ENCODE measurements at places on chromosomes 2 and 18.

DNA sequence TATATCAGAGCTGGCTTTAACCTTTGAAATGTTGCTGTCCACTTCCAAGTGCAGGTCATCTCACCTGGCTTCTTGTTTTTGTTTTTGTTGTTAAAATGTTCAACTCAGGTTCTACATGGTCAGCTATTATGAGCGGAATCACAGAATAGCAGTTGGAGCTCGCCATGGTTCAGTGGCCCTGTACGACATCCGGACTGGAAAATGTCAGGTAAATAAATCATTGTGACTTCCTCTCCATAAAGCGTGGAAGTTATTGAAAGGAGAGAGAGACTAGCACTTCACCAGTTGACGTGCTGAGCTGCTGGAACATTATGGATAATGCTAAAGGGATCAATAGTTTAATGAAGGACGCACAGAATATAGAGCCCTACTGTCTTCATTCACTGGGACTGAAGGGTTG is 184.6 kb upstream of the BOD1L2 start:
- DNase-seq = no peak

DNA sequence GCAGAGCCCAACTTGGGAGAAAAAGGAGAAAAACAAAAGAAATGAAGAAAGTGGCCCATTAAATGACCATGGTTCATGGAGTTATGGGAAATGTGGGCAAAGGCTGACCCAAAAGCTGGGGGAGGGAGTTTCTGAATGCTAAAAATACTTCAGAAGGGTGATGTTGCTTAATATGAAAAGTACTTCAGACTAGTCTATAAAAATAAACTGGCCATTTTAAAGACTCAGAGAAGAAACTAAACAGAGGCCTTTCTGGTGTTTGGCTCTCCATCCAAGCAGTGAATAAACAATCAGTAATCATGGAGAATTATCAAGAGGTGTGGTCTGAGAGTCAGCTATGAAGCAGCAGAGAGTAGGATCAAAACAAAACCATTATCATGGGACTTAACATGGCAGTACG is 160.8 kb upstream of the MAPRE2 start:
- no peak for DNase-seq

- no peak for DNase-seq
These were observed 32.3 kb upstream of the REG3A start for GRCh38 chr2:79191816-79192215.

DNA sequence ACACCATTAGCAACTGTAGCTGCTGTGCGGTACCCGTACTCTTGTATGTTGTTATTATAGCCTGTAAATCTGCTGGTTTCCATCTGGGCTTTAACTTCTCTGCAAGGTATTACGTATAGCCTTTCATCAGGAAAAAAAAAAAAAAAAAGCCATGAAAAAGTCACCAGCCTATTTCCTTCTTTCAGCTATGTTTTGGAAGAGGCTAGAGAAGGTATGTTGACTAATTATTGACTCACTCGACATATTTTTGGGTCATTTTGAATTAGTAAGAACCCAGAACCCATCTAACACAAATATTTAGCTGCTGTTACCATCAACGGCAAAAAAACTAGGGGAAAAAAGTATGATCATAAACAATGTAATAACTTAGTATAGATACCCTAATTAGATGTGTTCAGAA is 1395.6 kb downstream of the SUCLG1 start:
- no peak for DNase-seq

- no peak for DNase-seq
These were observed 332.2 kb downstream of the ZNF516 start for GRCh38 chr18:76162886-76163285.

DNA sequence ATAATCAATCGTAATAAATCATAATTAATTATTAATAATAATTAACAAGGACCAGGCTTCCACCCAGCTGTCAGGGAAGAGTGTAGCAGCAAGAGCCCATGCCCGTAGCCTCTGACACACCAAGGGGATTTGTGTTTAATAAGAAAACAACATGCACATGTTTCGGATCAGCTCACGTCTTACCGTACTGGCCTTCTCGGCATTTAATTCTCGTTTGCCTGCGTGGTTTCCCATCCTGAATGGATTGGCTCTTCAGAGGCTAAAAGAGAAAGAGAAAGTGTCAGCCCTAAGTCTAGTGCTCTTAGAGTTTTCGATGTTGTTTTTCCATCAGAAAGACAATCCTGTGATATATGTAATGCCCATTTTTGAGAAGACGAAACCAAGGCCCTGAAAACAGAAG is 27.6 kb downstream of the MBP start:
- no peak for DNase-seq

DNA sequence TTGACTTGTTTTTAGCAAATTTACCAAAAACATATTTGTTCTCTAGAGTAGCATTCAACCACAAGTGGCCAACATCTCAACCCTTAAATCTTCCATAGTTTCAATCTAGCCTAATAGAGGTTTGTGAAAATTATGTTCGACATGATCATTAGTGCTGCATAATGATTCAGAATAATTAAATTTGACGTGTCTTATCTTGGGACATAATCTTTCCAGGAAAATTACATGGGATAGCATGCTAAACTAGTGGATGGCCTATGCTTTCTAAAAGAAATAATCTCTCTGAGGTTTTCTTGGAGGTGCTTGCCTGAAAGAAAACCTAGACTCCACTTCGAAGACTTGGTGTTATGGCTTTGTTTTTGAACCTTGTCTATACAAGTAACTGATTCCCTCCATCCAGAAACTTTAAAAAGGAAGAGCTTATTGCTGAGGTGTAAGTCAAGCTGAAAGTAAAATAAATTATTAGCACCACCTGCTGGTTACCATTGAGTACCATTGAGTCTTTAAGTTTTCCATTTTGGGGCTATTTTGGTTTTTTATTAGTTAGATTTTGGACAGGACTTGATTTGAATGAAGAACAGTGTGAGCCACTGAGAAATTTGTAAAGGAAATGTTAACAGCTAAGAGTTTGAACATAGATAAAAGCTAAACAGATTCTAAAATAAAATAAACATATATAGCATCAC is 32.7 kb downstream of the COX7A2L start:
- no peak for DNase-seq

- DNase-seq = no peak
These were observed 34.7 kb downstream of the NPPC start for GRCh38 chr2:231891514-231891905.

DNA sequence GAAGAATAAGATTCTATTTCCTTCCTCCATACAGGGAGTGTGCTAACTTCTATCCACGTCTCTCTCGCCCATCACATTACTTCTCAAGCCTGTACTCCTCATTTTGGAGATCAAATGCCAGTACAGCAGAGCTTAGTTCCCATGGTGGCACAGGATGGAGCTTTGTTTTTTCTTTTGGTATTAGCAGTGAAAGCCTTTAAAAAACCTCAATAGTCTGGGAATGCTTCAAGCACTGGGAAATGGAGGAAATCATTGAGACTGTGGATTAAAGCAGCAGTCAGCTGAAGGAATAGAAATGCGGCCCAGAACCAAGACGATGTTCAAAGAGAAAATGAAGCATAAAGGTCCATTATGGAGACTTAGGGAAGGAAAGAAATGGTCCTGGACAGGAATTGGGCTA is 102.3 kb downstream of the NRXN1 start:
- DNase-seq = no peak

- DNase-seq = no peak
These were observed 67.1 kb upstream of the PXDN start for GRCh38 chr2:1811258-1811970.

DNA sequence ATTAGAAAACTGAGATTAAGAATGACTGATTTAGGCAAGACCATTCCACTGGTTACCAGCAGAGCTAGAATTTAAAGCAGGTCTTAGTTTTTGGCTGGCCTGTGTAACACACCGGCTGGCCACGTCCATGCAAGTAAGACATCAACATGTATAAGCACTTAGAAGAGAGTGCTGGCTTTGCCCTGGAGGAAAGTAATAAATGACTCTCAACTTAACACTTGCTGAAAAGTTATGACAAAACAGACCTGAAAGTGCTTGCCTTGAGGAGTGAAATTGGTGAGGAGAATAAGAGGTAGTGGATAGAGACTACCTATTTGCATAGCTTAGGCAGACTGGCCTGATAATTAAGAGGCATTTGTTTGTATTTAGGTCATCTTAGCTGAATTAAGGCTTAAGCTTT is 165.7 kb upstream of the KCNJ3 start:
- DNase-seq = no peak

- DNase-seq = no peak
These were observed 381.8 kb downstream of the MTX2 start for GRCh38 chr2:176650838-176651555.

GRCh38 chr2:99708231-99708630 is 218.4 kb upstream of the REV1 start:
- DNase-seq = peak; percentile 68

- DNase-seq = peak; percentile 30
These were observed 409.2 kb upstream of the TCF4 start for GRCh38 chr18:55997151-55997561.

DNA sequence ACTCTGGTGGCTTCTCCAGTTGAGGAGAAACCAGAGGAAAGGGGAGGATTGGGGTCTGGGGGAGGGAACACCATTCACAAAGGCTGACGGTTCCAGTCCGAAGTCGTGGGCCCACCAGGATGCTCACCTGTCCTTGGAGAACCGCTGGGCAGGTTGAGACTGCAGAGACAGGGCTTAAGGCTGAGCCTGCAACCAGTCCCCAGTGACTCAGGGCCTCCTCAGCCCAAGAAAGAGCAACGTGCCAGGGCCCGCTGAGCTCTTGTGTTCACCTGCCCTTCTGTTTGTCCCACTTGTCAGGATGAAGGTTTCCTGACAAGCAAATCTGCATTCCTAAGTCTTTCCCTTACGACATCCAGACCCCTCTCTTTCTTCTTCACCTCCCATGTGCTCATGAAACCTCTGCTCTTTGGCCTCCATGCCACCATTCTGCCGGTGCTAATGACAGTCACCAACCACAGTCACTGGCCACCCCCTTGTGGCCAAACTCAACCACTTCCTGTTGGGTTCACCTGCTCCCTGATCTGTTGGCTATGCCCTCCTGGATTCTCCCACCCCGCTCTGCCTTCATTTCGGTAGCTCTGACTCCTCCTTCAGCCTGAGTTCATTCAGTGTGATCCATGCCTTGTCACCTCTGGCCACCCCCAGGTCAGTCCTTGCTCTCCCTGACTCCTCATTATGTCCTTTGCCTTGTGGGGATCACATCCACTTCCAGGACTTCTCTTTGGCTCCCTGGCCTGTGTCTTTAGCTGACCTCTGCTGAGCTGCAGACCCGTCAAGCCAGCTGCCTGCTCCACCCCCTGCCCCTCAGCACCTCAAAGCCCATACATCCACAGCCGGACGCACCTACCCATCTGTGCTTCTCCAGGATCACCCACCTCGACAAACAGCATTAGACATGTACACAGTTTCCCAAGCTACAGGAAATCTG is 17.6 kb downstream of the EMX1 start:
- no peak for DNase-seq

DNA sequence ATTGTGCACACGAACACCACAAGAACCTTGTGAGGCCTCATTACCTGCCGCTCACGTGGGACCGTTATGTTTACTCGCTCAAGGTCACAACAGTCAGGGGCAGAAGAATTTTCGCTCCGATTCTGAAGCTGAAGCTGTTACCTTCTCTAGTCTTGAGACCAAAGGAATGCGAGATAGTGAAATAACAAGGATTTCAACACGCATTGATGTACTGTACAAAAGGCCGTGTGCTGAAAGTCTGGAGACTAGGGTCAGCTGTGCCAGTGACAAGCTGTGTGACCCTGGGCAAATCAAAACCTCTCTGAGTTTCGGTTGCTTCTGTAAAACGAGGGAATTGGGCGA is 583 bp downstream of the NEMP2 start:
- no peak for DNase-seq

DNA sequence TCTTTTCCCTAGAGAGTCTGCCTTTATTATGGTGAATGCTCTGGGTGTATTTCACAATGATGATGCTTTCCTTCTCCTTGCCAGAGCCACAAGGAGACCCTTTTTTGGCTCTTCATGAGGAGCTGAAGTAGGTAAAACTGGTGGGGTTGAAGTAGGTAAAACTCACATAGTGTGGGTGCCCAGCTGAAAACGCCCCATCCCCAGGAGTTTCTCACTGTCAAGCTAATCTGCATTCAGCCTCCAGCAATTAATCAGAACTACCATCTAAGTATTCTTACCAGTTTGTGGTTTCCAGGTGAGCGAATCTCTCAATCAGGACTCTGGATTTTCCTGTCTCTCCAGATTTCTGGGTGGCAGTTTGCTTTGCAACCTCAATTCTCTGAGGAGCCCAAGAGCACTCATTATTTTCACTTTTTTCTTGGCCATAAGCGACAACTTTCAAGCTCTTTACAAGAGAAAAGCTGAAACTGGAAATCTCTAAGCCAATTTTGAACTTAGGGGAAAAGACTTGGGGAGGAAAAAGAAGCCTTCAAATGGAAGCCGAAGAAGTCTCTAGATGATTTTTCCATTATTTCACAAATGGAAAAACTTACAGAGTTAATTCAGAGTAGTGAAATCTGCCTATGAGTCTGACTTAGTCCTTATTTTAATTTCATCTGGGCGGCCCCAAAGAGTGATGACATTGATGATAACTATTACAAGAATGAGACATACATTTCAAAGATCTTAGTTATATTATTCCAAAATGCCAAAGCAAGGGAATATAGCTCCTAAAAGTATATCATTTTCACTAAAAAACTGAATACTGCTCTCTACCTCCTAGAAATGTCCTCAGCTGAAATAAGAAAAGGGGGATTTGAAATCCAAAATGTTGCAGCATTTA is 121.4 kb upstream of the MAP3K20 start:
- DNase-seq = no peak

DNA sequence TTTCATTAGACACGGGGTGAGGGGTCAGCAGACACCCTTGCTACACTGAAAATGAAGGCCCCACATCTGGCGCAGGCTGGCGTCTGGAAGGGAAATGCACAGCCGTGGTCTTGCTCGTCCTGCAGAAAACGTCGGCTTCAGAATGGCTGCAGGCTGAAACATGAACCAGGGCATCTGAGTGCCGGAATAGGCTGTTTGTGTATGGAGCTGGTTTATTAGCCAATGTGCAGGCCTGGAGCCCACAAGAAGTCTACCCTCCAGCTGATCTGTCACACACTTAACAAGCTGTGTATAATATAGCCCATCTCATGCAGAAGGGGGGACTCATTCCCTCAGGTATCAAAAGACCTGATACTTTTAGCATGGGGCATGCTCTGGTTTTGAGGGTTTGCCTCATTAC is 153.4 kb upstream of the SOX11 start:
- no peak for DNase-seq

All from femur (tissue), 1 donor.